ENCODE measurements at places on chromosomes 3 and 15.

DNA sequence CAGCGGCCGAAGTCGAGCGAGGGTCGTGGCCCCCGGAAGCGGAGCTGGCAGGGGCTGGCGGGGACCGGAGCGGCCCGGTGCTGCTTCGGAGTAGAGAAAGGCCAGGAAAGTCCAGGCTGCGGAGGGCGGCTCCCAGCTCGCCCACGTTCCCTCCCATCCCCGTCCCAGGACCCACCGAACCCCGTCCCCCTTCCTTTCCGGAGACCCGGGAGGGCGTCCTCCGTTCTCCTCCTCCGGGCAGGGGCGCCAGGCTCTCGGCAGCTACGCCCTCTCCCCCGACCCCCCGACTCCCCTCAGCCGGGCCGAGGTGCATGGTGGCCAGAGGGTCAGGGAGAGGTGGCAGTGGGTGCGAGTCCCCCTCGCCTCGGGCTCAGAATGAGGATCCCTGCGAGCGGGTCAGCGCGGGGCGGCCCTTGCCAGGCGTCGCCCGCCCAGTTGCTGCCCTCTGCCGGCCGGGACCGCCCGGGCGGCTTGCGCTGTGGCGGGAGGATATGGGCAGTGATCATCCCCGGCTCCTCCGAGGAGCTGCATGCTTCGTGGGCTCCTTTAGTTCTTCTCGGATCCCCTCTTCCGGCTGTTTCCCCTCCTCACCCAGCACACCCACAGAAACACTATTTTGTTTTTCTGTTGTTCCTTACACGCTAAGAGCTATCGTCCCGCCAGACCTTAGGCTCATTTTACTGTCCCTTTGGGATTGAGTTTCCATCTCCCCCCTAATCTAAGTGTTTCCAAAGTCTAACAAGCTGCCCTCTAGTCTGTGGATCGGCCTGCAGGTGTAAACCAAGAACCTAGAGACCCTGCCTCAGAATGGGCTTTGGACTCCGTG is 744 bp upstream of the ALDH1A2 start:
- no peak for DNase-seq

- DNase-seq = no peak
Observed at GRCh38 chr15:61116825-61117224, 112.3 kb downstream of the RORA start.

DNA sequence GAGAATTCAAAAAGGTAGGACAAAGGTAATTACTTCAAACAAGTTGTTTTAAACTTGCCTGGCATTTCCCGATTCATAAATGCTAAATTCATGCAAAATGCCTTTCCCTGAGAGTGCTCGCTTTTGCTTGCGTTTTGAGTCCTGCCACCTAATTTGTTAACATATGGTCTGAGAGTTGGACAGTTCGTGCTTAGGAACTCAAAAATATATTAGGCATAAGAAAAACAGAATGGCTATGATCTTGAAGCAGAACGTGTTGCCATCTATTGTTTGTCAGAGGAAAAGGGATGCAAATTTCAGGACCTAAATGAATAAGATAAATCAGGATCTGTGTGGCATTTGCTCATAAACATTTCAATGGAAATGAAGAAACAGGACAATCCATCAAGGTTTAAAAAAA is 195.8 kb downstream of the ZMAT3 start:
- DNase-seq = no peak

DNA sequence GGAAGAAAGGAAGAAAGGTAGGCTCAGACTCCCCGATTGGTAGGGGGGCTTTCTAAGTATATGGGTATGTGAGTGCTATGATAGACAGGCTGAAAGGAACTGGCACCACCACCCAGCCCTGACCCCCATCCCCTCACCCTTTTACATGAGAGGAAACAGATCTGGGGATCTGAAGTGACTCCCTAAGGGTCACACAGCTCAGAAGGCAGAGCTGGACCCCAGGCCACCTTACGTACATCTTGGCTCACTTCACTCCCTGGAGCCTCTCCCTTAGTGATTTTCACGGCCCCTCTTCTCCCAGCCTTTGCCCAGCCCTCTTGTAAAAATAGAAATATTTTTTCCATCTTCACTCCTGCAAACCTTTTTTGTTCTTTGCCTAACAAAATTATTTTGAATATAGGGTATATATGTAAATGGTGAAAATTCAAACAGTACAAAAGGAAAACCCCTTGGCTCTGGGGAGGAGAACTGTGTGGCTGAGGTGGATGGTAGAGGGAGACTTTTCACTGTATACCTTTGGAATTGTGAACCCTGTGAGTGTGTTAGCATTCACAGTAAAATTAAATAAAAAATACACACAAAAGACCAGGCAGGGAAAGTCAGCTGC is 34.8 kb upstream of the POLG start:
- no peak for DNase-seq

- no peak for DNase-seq
Observed at GRCh38 chr15:29563112-29563511, 259.2 kb downstream of the TJP1 start.

DNA sequence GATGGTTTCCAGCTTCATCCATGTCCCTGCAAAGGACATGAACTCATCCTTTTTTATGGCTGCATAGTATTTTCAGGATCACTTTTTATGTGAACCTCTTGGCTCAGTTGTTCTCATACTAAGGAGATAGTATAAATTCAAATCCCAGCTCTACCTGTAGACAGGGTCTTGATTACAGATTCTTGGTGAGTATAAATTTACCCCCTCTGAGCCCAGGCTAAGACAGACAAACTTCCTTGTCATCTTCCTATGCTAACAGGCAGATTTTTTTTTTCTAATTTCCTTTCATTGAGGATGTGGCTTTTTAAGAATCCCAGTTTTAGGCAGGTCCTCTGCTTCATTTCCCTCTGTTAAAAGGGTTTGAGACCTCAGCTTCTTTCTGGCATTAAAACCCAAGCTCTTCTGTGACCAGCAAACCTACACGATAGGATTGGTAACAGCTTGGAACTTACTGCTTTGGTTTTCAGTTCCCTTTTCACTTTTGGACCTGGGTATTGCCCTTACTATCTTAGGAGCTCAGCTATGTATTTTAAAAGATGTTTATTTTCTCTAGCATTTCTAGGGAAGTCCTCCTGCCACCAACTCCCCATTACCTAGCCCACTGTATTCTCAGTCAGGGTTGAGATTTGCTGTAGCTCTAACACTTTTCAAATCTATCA is 72.5 kb downstream of the VPS8 start:
- DNase-seq = no peak

DNA sequence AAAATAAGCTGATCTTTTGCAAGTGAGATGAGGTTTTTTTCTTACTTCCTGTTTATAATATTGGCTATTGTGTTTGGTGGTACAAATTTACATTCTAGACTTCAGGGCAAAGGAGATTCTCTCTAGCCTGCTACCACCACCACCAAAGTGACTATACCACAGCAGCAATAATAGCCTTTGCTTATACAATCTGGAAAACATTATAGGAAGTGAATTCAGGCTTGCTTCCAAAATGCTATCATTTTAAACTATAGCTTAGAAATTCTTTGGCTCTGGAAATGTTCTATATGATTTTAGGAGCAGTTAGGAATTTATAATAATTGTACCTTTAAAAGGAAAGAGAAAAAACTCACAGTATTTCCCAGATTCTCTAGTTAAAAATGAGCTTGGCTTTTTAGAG is 94.4 kb downstream of the TFG start:
- no peak for DNase-seq

DNA sequence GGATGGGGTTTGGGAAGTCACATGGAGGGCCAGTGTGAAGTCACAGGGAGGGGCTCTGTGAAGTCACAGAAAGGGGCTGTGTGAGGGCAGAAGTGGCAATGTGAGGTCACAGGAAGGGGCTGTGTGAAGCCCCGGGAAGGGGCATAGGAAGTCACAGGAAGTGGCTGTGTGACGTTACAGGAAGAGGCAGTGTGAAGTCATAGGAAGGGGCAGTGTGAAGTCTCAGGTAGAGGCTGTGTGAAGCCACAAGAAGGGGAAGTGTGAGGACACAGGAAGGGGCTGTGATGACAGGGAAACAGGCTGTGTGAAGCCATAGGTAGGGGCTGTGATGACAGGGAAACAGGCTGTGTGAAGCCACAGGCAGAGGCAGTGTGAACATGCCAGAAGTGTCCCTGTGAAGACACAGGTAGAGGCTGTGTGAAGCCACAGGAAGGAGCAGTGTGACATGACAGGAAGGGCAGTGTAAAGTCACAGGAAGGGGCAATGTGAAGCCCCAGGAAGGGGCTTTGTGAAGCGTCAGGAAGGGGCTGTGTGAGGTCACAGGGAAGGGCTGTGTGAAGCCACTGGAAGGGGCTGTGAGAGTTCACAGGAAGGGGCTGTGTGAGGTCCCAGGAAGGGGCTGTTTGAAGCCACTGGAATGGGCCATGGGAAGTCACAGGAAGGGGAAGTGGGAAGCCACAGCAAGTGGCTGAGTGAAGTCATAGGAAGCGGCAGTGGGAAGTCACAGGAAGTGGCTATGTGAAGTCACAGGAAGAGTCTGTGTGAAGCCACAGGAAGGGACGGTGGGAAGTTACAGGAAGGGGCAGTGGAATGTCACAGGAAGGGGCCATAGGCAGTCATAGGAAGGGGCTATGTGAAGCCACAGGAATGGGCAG is 37.1 kb downstream of the GASK1A start:
- no peak for DNase-seq

DNA sequence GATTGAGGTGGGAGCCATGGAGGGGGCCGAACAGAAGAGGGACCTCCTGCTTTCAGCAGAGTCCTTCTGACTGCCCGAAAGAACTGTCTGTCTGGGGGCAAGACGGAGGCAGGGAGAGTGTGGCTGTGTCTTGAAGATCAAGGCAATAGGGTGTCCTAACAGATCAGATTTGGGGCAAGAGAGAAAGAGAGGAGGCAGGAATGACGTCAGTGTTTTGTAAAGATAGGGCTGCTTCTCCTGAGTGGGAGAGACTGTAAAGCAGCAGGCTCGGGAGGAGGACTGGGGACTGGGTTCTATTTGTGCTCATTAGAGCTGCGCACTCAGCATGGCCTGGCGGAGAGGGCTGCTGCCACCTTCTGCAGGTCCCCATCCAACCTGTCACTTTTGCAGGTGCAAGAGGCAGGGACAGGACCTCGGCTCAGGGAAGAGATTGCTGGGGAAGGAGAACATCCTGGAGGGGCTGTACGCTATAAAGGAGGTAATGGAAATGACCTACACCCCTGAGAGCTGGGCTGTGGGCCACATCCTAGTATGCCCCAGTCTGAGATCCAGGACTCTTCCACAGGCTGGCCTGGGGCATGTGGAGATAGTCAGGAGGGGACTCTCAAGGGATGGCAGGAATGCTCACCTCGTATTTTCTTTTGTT is 29.0 kb upstream of the FGD5 start:
- DNase-seq = no peak

DNA sequence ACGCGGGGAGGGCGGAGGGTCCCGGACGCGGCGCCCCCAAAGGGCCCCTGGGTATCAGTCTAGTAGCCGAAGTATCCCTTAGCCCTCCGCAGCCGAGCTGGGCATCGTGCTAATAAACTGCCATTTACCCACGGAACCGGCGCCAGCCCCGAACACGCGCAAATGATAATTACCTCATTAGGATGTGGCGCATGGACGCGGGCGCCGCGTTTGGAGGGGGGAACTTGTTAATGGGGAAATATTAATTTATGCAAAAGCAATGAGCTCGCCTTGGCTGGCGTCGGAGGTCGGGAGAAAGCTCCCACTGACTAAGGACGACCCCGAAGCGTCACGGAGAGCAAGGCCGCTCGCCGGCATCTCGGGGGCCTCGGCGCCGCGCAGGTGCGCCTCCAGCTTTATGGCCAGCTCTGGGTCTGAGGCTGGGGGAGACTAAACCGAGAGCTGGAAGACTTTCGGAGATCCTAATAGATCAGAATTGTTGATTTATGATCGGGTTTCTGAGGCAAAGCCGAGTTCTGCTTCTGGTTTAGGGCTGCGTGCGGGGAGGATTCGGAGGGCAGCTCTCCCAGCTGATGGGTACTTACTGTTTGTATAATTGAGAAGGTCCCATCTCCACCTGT is 474 bp upstream of the FEZF2 start:
- DNase-seq = no peak

- peak; percentile 79 for DNase-seq
Observed at GRCh38 chr15:92958105-92958504, 58.0 kb downstream of the CHD2 start.

GRCh38 chr3:183534249-183534648 is 21.3 kb downstream of the KLHL6 start:
- DNase-seq = no peak

DNA sequence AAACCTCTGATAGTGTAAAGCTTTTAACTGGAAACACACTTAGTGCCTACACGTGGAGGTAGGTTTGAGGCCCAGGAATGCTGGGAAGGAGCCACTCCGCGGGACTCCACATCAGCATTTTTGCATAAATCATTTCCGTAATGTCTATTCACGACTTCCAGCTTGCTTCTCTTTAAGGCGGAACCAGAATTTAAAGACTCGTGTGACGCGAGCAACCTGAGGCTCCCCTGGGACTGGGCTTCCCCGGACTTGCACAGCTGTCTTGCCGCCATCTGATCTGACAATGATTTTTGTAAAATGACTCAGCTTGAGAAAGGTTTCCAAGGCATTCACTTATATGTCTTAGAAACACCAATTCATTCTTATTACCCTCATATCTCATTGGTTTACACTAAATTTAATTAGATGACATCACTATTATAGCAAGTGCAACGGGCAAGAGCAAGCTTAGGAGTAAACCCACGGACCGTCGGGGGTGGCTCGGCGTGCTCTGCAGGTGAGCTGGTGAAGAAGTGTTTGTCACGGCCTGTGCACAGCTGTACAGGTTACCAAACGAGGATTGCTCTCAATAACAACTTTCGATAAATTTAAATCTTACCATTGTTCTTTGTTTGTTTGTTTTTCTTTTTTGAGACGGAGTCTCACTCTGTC is 95.2 kb downstream of the CHSY1 start:
- no peak for DNase-seq

GRCh38 chr3:110743202-110743601 is 328.4 kb upstream of the NECTIN3 start:
- no peak for DNase-seq

- DNase-seq = no peak
Observed at GRCh38 chr3:8610951-8611350, 33.6 kb downstream of the SSUH2 start.

DNA sequence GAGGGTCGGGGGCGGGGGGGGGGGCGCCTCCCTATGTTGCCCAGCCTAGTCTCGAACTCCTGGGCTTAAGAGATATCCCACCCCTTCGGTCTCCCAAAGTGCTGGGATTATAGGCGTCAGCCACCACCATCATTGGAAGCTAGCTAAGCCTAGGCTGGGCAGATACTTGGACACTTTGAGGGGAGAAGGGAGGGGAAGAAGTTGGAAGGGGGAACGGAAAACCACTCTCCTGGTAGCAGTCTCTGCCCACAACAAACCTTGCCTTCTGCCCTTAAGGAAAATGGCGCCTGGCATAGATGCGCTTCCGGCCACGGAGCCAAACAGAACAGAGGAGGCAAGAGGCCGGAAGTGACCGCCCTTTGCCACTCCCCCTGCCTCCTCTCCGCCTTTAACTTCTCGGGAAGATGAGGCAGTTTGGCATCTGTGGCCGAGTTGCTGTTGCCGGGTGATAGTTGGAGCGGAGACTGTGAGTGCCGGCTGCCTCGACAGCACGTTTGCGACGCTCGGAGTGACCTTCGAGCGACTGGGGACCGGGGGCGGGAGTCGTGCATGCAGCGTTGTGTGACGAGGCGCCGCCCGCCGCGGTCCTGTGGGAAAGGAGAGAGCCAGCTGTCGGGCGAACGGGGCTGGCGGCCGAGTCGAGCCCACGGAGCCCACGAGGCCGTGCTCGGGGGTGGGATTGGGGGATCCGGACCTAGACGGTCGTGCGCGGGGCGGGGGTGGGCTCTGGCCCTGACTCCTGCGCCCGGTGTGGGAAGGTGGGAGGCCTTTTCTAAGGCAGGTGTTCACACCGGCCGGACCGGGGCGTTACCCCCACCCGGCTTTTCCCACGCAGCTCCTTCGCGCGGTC is at the start of gene MFN1:
TSS of gene MFN1 (plus strand) at position 365 of the 850 bp plus-strand sequence. CDS start 1,143 bp downstream, outside the sequence.
- DNase-seq = peak; percentile 91
